Activated naive CD4-positive, alpha-beta T cell (primary cell): ENCODE measurements at places on chromosomes 7 and 10.
A peak's percentile ranks its signal among the peaks of the same experiment; 100 is the strongest.

- no peak for DNase-seq
Observed at GRCh38 chr7:26054386-26054785, 97.6 kb upstream of the NFE2L3 start.

DNA sequence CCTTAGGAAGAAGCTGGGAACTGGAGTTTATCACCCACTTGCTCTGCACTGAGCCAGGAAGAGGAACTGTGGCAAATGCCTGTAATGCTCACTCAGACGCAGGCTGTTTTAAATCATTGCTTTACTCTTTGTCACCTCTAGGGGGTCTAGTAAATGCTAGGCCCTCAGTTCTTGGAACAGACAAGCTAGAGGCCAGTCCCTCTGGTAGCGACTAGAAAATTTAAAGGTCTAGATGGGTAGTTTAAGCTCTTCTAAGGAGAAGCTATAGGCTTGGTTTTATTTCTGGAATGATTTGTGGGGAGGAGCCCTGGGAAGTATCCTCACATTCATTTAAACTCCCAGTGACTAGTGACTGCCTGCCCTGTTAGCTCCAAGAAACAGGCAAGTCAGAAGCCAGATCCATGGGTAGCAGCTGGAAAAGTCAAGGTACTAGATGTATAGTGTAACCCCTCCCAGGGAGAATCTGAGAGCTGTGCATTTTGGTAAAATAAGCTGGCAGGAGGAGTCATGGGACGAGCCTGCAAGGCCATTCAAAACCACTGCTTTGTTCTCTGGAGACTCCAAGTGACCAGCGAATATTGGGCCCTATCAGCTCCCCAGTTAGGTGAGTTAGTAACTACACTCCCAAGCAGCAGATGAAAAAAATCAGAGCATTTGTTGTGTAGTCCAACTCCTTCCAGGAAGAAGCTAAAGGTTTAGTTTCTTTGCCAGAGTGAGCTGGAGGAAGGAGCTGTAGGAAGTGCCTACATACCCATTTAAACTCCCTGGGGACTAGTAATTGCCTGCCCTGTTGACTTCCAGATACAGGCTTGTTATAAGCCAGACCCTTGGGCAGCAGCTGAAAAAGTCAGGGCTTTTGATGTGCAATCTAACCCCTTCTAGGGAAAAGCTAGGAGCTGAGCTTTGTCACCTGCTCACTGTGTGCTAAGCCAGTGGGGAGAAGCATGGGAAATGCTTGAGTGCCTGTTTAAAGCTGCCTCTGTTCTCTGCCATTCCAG, 68.9 kb downstream of the DYNC1I1 start:
- DNase-seq: no peak

GRCh38 chr7:50164559-50165170, 71.6 kb upstream of the ZPBP start:
- DNase-seq: no peak

DNA sequence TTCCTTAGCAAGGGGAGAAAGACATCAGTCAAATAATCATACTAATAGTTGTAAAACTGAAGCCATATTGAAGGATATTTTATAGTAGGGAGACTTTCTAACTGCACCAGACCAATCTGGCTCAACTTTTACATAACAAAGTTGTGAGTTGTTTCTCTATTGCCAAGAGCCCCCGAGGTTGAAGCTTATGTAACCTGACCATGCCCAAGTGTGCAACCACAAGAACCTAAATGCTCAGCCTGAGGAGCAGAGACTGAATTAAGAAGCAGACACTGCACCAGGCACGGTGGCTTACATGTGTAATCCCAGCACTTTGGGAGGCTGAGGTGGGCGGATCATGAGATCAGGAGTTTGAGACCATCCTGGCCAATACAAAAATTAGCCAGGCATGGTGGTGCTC, 77.3 kb upstream of the ARMC3 start:
- no peak for DNase-seq

GRCh38 chr10:123009105-123009820, 457 bp downstream of the ACADSB start:
- DNase-seq: peak; percentile 4
